ENCODE measurements at places on chromosomes 12 and 14. TPM values are rescaled to one million over a fixed set of nuclear protein-coding genes. Genes with fewer than 3 reads are reported as not detected.

MYH6 gene
- 1.3 TPM for total RNA-seq

NANOG gene
- total RNA-seq, result 0.56 TPM

PRB4 gene
- total RNA-seq, result not detected

CRACR2A gene
- 5.1 TPM for total RNA-seq

CLEC7A gene
- 29.2 TPM for total RNA-seq

TDRD9 gene
- 1.00 TPM for total RNA-seq

CYP27B1 gene
- 0.57 TPM for total RNA-seq

SMIM41 gene
- 0.19 TPM for total RNA-seq

SNX6 gene
- 83.7 TPM for total RNA-seq

LRRIQ1 gene
- not detected for total RNA-seq

MYF5 gene
- not detected for total RNA-seq

GCH1 gene
- total RNA-seq, result 9.3 TPM

RNASE3 gene
- total RNA-seq, result 0.48 TPM

BICD1 gene
- total RNA-seq, result 34.6 TPM

GDF3 gene
- not detected for total RNA-seq

PIK3C2G gene
- 0.10 TPM for total RNA-seq

AQP6 gene
- total RNA-seq, result 0.05 TPM

DPY19L2 gene
- total RNA-seq, result 9.3 TPM

SDR9C7 gene
- 0.14 TPM for total RNA-seq

SLC8B1 gene
- 21.6 TPM for total RNA-seq

MYH7 gene
- total RNA-seq, result not detected

CLEC1B gene
- not detected for total RNA-seq

CISTR gene
- total RNA-seq, result not detected

PDE6H gene
- not detected for total RNA-seq

SMCO2 gene
- total RNA-seq, result not detected

HOXC4 gene
- total RNA-seq, result 19.4 TPM

SLC22A17 gene
- total RNA-seq, result 17.7 TPM

NGB gene
- not detected for total RNA-seq
